ENCODE measurements at places on chromosomes 1 and 21.

GRCh38 chr1:40305451-40305850 is 11.6 kb downstream of the COL9A2 start:
- DNase-seq: no peak

- no peak for DNase-seq
Measured at GRCh38 chr1:210201681-210202080, 30.9 kb upstream of the SERTAD4 start.

- no peak for DNase-seq
Measured at GRCh38 chr1:185281245-185281644, 35.8 kb downstream of the IVNS1ABP start.

- DNase-seq: no peak
Measured at GRCh38 chr1:3842912-3843311, 14.1 kb downstream of the CEP104 start.

GRCh38 chr1:111487133-111487532 is 13.3 kb downstream of the C1orf162 start:
- no peak for DNase-seq

- no peak for DNase-seq
Measured at GRCh38 chr1:232765542-232765941, 39.7 kb upstream of the MAP10 start.

- no peak for DNase-seq
Measured at GRCh38 chr21:44898851-44899767, 21.6 kb downstream of the ITGB2 start.

DNA sequence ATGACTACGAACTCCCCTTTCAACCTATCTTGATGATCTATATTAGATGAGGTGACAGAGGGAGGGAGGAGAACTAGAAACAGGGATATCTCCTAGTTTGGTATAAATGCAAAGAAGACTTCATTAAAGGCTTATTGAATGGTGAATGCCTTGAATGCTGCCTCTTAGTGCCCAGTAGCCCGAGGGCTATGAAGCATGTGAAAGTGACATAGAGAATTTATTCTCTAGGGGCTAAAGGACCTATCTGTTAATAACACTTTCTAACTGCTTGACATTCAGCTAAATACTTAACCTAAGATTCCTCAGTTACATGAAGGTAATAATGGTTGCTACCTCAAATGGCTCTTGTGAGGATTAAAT is 764.1 kb downstream of the LTN1 start:
- no peak for DNase-seq

DNA sequence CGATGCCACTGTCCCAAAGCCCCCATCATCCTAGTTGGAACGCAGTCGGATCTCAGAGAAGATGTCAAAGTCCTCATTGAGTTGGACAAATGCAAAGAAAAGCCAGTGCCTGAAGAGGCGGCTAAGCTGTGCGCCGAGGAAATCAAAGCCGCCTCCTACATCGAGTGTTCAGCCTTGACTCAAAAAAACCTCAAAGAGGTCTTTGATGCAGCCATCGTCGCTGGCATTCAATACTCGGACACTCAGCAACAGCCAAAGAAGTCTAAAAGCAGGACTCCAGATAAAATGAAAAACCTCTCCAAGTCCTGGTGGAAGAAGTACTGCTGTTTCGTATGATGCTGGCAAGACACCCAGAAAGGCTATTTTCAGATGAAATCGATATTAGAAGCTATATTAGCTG is 8.1 kb downstream of the RHOU start:
- no peak for DNase-seq

- DNase-seq: no peak
Measured at GRCh38 chr1:110525249-110525595, 6.2 kb upstream of the KCNA10 start.

GRCh38 chr1:48807554-48808260 is 31.0 kb upstream of the BEND5 start:
- no peak for DNase-seq

DNA sequence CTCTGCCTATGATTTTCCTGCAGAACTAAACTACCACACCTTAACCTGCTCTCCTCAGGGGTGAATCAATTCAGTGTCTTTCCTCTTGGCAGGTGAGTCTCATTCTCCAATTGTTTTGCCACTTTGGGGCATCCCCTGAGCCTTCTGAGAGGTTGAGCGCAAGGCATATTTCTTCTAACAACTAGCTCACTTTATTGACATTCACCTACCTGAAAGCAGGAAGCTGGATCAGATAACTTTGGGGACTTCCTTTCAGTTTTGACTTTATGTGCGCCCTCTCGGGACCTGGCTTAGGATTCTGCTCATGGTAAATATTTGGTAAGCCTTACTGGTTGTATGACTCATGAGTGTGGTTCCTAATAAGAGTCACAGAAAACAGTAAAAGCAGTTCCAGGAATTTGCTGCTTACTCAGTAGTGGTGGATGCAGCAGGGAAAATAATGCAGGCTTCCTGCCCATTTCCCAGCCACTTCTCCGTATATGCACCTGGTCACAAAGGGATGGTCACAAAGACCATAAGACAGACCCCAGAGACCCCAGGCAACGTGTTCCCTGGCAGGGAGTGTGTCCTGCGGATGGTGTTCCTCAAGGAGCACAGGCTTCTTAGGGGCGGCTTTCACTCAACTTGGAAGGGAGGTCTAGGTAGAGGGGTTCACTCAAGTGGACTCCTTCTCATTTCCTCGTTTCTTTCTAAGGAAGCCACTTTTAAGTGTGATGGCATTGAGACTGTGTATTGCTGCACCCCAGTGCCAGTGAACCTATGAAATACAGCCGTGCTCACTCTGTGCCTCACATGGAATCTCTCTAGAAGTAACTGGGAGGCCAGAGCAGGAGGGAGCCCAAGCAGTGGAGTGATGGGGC is 22.0 kb upstream of the BATF3 start:
- DNase-seq: no peak

GRCh38 chr1:24970926-24971875 is 41.1 kb upstream of the RUNX3 start:
- DNase-seq: no peak

DNA sequence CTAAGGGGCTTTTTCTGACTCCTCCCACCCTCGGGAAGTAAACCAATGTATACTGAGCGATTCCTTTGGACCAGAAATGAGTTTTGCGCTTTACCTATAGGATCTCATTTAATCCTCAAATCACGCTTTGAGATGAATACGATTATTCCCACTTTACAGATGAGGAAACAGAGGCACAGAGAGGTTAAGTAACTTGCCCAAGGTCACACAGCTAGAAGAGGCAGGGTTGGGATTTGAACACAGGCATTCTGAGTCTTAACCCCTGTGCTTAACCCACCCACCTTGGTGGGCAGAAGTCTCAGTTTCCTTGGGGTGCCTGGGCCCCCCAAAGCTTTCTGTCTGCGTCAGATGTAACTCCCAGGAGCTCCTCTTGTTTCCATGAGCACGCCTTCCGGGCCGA is 85.8 kb upstream of the ACTL8 start:
- no peak for DNase-seq

DNA sequence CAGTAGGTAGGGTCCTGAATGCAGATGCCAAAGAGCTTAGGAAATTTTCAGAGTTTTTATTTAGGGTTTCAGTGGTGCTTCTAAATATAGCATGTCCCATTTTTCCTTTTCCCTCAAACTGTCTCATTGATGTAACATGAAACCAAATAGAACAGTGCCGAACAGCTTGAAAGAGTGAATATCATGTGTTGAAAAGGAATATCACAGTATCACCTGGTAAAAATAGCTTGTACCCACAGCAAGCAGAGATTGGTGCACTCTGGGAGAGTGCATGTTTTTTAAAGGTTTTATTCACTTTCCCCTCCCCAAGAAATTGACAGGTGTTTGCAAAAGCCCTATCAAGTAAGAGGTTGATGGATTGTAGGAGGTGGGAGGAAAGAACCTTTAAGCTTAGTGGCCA is 41.9 kb upstream of the ELAVL4 start:
- DNase-seq: no peak

DNA sequence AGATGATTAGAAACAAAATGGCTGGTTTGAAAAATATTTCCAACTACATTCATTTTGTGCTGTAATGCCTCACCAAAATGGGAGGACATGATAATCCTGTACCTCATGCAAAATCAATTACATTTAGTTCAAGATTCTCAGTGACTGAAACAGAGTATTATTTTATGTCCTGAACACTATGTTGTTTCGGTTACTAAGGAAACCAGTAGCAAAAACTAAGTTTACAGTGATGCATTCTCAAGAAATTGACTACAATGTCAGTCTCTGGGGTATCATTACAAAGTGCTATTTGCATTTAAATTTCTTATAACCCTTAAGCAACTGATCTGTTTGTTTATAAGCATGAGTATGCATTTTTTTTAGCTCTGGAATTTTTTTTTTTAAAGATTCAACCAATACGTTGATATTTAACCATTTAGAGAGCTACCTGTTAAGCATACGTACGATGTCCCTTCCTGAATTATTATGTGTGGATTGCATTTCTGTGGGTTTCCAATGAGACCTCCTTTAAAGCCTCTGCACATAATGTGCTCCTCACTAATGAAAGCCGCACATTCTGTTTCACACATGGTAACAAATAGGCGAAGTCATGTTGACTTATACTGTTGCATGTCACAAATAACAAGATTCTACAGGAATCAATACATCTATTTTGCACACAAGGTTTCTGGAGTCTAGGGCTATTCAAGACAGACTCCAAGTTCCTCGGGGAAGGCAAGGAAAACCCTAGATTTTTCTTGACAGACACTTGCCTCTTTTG is 1035.7 kb downstream of the ADGRL2 start:
- DNase-seq: no peak

GRCh38 chr1:109133815-109134214 is 19.9 kb downstream of the ELAPOR1 start:
- DNase-seq: no peak

DNA sequence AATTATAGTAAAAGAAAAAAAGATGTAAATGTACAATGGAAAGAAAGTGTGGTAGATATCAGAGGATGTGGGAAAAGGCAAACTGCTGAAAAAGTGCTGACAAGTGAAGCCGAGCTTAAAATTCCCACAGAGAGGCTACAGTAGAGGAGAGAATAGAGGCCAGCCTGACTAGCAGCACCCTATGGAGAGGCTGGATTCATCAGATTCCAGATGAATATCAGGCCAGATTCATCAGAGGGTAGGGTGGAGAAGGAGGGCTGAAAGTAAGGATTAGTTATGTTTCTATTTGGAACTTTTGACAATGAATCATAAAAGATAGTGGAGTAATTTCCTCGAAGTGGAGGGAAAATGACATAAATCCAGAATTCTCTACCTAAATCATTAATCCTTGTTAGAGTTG is 60.4 kb upstream of the NEK7 start:
- no peak for DNase-seq

DNA sequence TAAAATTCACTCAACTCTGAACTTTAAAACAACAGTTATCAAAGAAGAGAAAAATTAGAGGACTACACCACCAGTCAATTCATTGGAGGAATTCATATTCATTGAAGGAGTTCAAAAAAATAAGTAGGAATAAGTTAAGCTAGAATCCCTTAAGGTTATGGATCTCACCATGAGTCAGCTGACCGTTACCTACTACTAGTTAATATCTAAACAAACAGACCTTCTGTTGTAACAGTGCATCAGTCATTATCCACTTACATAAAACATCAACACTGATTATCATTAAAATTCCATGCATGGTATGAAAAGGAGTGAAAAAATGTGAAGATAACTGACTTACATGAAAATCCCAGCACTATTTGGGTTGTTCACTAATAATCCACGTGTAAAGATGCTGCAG is 44.9 kb downstream of the FOXJ3 start:
- DNase-seq: no peak

GRCh38 chr1:243346468-243346867 is 90.6 kb downstream of the SDCCAG8 start:
- no peak for DNase-seq

- DNase-seq: no peak
Measured at GRCh38 chr1:108785264-108785663, 38.8 kb downstream of the STXBP3 start.

GRCh38 chr1:179127163-179127895 is 45.5 kb downstream of the TOR3A start:
- DNase-seq: no peak

DNA sequence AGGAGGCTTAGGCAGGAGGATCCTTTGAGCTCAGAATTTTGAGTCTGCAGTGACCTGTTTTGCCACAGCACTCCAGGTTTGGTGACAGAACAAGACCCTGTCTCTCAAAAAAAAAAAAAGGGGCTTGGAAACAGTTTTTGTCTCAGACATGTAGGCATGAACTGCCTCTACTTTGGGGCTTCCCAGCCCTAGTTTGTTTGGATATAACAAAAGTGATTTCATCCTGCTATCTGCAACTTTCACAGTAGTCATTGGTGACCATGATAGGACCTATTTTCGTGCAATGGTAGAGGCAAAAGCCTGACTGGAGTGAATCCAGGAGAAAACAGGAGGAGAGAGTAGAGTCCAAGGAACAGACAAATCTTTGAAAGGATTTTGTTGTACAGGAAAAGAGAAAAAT is 20.3 kb upstream of the EVI5 start:
- no peak for DNase-seq

Data from NCI-H1417 treated with DMSO at 0.1 percent for 48 hours (cell line).